ENCODE measurements at places on chromosomes 6 and 20.

GRCh38 chr6:44696099-44696498, 308.6 kb downstream of the CDC5L start:
- peak; percentile 35 for DNase-seq

GRCh38 chr6:53894091-53894490, 99.3 kb downstream of the LRRC1 start:
- DNase-seq, result peak; percentile 88

DNA sequence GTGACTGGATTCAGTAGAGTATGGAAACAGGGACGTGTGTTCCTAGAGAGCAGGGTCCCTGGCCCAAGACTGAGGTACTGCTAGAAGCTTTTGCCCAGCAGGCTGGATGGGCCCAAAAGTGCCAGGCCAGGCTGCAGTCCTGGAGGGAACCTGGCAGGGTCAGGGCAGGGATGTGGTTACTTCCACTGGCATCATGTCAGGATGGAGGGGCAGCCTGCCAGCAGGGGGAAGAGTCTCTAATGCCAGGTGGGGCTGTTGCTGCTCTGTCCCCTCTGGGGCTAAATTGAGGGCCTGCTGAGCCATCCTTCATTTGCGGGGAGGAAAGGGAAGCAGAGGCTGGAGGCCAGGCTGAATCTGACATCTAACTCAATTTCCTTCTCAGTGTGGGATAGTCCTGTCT, 17.2 kb downstream of the ZDHHC14 start:
- no peak for DNase-seq

- no peak for DNase-seq
These were observed 838.2 kb downstream of the MAFB start for GRCh38 chr20:39850821-39851330.

GRCh38 chr6:66321017-66321416, 614.0 kb upstream of the EYS start:
- no peak for DNase-seq

- DNase-seq, result no peak
These were observed 135.6 kb downstream of the CARMIL1 start for GRCh38 chr6:25414755-25415154.

DNA sequence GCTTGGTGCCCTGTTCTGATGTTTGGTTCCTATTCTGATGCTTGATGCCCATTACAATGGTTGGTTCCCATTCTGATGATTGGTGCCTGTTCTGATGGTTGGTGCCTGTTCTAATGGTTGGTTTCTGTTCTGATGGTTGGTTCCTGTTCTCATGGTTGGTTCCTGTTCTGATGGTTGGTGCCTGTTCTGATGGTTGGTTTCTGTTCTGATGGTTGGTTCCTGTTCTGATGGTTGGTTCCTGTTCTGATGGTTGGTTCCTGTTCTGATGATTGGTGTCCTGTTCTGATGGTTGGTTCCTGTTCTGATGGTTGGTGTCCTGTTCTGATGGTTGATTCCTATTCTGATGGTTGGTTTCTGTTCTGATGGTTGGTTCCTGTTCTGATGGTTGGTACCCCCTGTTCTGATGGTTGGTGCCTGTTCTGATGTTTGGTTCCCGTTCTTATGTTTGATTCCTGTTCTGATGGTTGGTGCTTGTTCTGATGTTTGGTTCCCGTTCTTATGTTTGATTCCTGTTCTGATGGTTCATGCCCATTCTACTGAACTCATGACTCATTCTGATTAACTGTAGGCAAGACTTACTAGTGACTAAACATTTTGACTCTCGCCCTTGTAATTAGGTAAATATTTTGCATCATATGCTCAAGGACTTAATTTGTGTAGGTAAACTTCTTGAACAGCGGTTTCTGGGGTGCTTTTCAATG, 146.2 kb downstream of the DLL1 start:
- DNase-seq, result no peak

DNA sequence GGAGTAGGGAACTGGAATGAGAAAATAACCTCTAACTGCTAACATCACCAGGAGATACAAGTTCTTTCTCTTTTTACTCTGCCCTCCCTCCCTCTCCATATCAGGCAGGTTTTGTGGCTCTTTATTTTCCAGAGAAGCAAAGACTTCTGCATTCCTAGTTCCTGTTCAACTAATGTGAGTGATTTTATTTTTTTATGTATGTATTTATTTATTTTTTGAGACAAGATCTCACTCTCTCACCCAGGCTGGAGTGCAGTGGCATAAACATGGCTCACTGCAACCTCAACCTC, 6.0 kb upstream of the IER3 start:
- peak; percentile 36 for DNase-seq

DNA sequence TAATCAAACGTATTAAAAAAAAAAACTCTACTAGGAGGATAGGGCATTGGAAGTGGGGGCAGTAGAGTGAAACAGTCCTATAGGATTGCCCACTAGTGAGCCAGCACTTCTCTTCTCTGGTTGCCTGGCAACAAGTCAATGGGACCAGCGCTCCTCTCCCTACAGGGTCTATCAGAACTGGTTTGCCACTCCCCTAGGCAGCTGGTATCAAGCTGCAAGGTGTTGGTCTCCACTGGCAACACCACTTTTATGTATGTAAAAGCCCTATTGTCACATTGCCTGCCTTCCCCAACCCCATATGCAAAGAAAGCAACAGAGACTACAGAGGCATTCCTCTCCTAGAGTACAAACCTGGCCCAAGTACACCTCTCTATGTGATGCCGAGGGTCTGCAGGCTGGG, 166.9 kb upstream of the MCHR2 start:
- DNase-seq, result no peak

DNA sequence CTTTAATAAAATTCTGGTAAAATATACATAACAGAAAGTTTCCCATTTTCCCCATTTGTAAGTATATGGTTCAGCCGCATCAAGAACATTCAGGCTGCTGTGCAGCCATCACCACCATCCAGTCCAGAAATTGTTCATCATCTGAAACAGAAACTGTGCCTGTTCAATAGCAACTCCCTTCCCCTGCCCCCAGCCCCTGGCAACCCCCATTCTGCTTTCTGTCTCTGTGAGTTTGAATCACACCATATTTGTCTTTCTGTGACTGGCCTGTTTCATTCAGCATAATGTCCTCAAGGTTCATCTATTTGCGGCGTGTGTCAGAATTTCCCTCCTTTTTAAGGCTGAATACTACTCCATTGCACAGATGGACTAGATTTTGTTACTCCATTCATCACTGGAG, 19.1 kb downstream of the VSTM2L start:
- no peak for DNase-seq

DNA sequence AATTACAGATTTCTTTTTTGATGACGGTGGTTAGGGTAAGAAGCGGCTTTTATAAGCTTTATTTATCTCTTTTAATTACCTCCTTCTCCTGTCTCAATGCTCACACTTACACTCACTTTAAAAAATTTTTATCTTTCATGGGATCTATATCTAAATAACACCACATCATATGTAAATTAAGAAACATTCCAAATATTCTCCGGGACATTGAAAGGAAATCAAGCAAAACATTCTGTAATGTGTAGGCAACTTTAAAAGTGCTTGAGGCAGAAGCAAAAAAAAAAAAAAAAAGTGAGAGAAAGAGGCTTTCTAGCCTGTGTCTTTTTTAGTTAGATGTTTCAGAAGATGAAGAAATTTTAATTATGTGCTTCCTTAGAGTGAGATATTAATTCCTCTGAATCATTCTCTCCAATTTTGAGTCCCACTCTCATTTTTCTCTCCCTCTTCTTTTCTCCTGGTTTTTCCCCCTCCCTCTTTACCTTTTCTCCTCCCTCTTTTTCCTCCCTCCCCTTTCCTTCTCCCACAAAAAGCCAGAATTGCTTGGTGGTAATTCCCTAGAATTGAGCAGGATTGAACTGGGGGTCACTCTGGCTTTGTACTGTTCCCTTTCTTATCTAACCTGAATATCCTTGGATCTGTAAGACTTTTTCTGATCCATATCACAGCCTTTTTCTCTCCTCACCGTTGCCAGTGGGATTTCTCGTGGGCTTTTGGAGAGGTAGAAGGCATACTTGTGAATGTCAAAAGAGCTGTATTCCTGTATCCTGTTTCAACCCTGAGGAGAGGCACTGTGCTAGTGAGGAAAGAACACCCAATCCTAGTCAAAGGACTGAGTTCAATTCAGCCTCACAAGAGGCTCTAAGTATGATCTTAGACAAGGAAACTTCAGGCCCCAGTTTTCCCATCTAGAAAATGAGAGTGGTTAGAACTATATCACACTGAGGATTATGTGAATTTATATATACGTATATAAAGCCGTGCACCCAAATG, 30.4 kb downstream of the KCNQ5 start:
- no peak for DNase-seq

GRCh38 chr6:104814743-104815142, 45.0 kb downstream of the HACE1 start:
- no peak for DNase-seq

- no peak for DNase-seq
These were observed 196.3 kb downstream of the SYNDIG1 start for GRCh38 chr20:24665741-24666191.

DNA sequence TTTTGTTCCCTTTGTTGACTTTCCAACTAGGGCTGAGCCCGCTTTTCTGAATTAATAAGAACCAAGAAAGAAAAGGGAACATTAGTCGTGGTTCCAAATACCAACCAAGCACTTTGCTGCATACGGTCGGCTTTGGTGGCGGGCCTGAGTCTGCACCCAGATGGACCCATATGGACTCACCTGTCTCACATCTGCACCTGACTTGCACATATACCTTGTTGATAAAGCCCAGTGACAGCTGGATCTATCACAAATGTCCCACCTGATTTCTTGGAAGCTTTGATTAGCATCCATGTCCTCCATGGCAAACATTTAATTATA, 39.0 kb downstream of the TPD52L1 start:
- DNase-seq, result no peak

DNA sequence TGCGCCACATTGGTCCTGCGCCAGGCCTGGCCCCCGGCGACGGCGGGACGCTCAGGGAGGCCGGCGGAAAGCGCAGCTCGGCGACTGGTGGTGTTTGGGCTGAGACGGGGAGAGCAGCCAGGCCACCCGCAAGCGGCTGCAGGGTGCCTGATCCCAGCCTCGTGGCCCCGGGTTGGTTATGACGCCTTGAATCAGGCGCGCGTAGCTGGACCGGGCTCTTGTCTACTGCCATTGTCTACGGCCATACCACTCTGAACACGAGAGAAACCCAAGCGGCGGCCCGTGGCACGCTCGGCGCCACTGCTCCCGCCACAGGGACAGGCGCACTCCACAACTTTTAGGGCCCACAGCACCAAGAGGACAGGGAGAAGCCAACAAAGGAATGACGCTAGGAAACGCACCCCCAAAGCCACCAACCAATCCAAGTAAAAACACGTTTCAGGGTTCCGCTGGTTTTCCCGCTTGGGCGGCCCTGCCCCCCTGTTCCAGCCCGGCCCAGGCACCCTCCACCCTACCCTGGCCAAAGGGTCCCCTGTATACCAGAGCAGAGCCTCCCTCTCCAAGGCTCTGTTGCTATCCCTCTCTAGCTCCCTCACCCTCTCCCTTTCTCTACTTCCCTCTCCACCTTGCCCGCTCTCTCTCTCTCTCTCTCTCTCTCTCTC, 1849.3 kb upstream of the DEFB115 start:
- no peak for DNase-seq

DNA sequence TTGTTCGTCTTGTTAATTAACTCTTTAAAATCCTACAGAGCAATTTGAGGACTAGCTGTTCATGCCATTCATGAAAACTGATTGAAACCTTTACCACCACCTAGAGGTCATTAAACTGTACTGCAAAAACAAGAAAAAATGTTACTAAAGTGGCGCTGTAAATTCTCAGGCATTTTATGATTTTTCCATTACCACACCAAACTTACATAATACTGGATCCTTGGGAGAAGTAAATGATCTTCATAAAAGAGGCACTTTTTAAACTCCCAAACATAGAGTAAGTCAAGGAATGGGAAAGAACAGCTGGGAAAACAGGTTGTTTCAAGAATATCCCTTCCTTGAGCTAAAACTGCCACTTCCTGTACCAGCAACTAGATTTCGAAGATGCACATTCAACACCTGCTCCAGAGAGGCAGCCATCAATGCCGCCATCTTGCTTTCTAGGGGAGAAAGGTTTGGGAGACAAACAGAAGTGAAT, 54.3 kb downstream of the MYLIP start:
- peak; percentile 59 for DNase-seq

DNA sequence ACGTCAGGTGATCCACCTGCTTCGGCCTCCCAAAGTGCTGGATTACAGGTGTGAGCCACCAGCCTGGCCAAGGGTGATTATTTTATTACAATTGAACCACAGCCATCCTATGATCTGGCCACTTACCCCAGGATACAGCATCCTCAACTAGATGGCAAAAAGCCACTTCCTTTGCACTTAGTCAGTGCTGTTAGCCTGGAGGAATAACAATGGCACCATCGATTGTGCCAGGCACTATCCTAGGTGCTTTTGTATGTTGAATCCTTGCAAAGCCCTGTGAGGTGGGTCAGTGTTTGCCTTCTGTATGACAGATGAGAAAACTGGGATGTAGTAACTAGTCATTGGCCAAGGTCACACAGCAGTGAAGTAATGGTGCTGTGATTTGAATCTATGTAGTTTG, 11.2 kb upstream of the TTPAL start:
- DNase-seq, result no peak

- DNase-seq, result no peak
These were observed 185.4 kb upstream of the VGLL2 start for GRCh38 chr6:117079951-117080350.

- DNase-seq, result no peak
These were observed 408.6 kb upstream of the IMPG1 start for GRCh38 chr6:76481101-76481500.

- DNase-seq, result no peak
These were observed 231.2 kb upstream of the ZFP64 start for GRCh38 chr20:52422574-52423336.

- DNase-seq, result no peak
These were observed 90.5 kb downstream of the ELOVL5 start for GRCh38 chr6:53258076-53258773.

DNA sequence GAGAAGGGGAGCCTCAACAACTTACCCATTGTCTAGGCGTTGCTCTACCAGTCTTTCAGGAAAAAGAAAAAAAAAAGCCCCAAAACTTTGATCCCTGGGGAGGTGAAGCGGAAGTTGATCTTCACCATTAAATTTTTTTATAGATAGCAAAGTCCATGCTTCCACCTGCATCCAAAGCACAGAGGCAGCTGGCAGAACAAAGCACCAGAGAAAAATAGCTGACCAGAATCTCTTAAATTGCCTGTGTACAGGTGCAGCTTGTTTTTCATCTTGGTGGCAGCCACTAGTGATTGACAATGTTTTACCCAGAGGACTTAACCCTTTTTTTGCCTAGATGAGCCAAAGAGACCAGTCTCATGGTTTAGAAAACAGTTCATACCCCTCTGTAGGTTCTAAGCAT, 86.0 kb downstream of the MYB start:
- no peak for DNase-seq

Measured in kidney tubule cell (primary cell).